ENCODE measurements at places on chromosomes 6 and 20. TPM values are rescaled to one million over a fixed set of nuclear protein-coding genes. Genes with fewer than 3 reads are reported as not detected.

The HLA-F gene
- total RNA-seq: 7.4 TPM

The GPSM3 gene
- total RNA-seq: 12.0 TPM

The TRIM10 gene
- 0.09 TPM for total RNA-seq

The ENPP5 gene
- 5.1 TPM for total RNA-seq

The SLCO4A1 gene
- 9.4 TPM for total RNA-seq

The BPIFB4 gene
- total RNA-seq: not detected

The KIF6 gene
- 0.88 TPM for total RNA-seq

The COL10A1 gene
- not detected for total RNA-seq

The UST gene
- 14.4 TPM for total RNA-seq

The DLGAP4 gene
- total RNA-seq: 54.6 TPM

The OPN5 gene
- not detected for total RNA-seq
